ENCODE measurements at places on chromosomes 4 and X. TPM values are rescaled to one million over a fixed set of nuclear protein-coding genes. Genes with fewer than 3 reads are reported as not detected.
A peak's percentile ranks its signal among the peaks of the same experiment; 100 is the strongest.

Gene CT47B1
- not detected for total RNA-seq

Gene FAM47A
- total RNA-seq: not detected

Gene ASB5
- not detected for total RNA-seq

Gene TCEAL7
- total RNA-seq: not detected

Gene MAD2L1
- 1.5 TPM for total RNA-seq

Gene HS3ST1
- total RNA-seq: 0.32 TPM

Gene PCDH7
- 2.2 TPM for total RNA-seq

Gene RASL11B
- total RNA-seq: 0.32 TPM

DNA sequence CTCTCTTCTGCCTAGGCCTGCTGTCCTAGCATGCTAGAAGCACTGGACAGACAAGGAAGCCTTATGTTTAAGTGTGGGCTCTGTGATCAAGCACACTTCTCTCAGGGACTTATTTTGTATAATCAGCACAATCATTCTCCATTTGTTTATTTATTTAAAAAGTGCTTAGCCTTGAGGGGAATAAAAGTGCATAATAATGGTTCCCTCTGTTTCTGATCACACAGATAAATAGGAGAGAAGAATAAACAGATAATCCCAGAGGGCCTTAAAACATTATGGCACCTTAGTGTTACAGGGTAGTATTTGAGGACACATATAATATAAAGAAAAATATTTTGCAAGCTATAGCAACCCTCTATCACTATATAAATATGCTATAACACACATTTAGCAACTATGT lies 146.5 kb downstream of the UNC5C start:
- H3K36me3 ChIP-seq: no peaks in the 10 kb centered on the region
- no peaks in the 10 kb centered on the region for H3K27me3 ChIP-seq
- no peak for DNase-seq
- no peak overlapping the region for H3K27ac ChIP-seq
- no peaks in the 10 kb centered on the region for H3K4me1 ChIP-seq

- no peaks in the 10 kb centered on the region for H3K36me3 ChIP-seq
- DNase-seq: no peak
- no peaks in the 10 kb centered on the region for H3K4me1 ChIP-seq
- no peaks in the 10 kb centered on the region for H3K27me3 ChIP-seq
Observed at GRCh38 chrX:69050051-69050765, 115.0 kb downstream of the PJA1 start.

DNA sequence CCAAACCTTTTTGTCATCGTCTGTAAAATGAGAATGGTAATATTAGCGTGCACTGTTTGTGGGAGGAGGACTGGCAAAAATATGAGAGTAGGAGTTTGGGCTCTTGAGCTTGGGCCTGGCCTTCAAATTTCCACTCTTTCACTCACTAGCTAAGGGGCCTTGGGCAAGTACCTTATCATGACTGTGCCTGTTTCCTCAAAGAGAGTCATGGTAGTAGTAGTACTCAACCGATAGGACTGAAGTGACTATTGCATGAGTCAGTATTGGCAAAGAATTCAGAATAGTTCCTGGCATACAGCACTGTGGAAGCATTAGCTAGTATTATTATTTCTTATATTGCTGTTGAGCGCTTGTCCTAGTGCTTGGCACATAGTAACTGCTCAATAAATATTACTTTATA lies 16.0 kb upstream of the RBM3 start:
- H3K4me1 ChIP-seq: no peaks in the 10 kb centered on the region
- DNase-seq: no peak
- no peak overlapping the region for H3K4me3 ChIP-seq
- H3K36me3 ChIP-seq: no peaks in the 10 kb centered on the region

GRCh38 chr4:100428051-100428450 lies 89.8 kb downstream of the EMCN start:
- H3K27ac ChIP-seq: no peak overlapping the region
- H3K4me3 ChIP-seq: no peak overlapping the region
- DNase-seq: no peak
- no peaks in the 10 kb centered on the region for H3K27me3 ChIP-seq
- no peaks in the 10 kb centered on the region for H3K4me1 ChIP-seq

GRCh38 chrX:8036914-8037313 lies 109.7 kb upstream of the PNPLA4 start:
- no peak overlapping the region for H3K4me3 ChIP-seq
- H3K27me3 ChIP-seq: no peaks in the 10 kb centered on the region
- H3K27ac ChIP-seq: no peak overlapping the region

- no peaks in the 10 kb centered on the region for H3K27me3 ChIP-seq
- H3K4me1 ChIP-seq: no peaks in the 10 kb centered on the region
- H3K4me3 ChIP-seq: no peak overlapping the region
- H3K36me3 ChIP-seq: no peaks in the 10 kb centered on the region
- no peak for DNase-seq
Observed at GRCh38 chr4:109164011-109164410, 138.4 kb downstream of the COL25A1 start.

- H3K4me3 ChIP-seq: no peak overlapping the region
- DNase-seq: peak; percentile 13
- H3K27ac ChIP-seq: no peak overlapping the region
- H3K36me3 ChIP-seq: no peaks in the 10 kb centered on the region
- no peaks in the 10 kb centered on the region for H3K27me3 ChIP-seq
Observed at GRCh38 chr4:129822701-129823100, 726.7 kb downstream of the C4orf33 start.

- no peaks in the 10 kb centered on the region for H3K36me3 ChIP-seq
- no peak overlapping the region for H3K27ac ChIP-seq
- no peak overlapping the region for H3K4me3 ChIP-seq
- no peaks in the 10 kb centered on the region for H3K4me1 ChIP-seq
- H3K27me3 ChIP-seq: no peaks in the 10 kb centered on the region
Observed at GRCh38 chrX:144896323-144896722, 351.0 kb upstream of the SPANXN1 start.

GRCh38 chrX:137031517-137032340 lies 2.1 kb downstream of the GPR101 start:
- peak overlapping the region; percentile 23 for H3K4me3 ChIP-seq
- no peaks in the 10 kb centered on the region for H3K27me3 ChIP-seq
- no peaks in the 10 kb centered on the region for H3K36me3 ChIP-seq
- DNase-seq: peak; percentile 41
- H3K4me1 ChIP-seq: peaks cover 10% of the 10 kb centered on the region

- DNase-seq: no peak
- no peaks in the 10 kb centered on the region for H3K27me3 ChIP-seq
- H3K36me3 ChIP-seq: no peaks in the 10 kb centered on the region
- H3K27ac ChIP-seq: no peak overlapping the region
Observed at GRCh38 chr4:140117947-140118346, 36.0 kb downstream of the MAML3 start.

GRCh38 chr4:149986917-149987316 lies 91.3 kb upstream of the DCLK2 start:
- no peaks in the 10 kb centered on the region for H3K36me3 ChIP-seq
- H3K4me3 ChIP-seq: no peak overlapping the region
- H3K4me1 ChIP-seq: no peaks in the 10 kb centered on the region
- no peaks in the 10 kb centered on the region for H3K27me3 ChIP-seq

- no peak overlapping the region for H3K27ac ChIP-seq
- no peak for DNase-seq
- H3K4me1 ChIP-seq: no peaks in the 10 kb centered on the region
- no peaks in the 10 kb centered on the region for H3K27me3 ChIP-seq
- H3K4me3 ChIP-seq: peak overlapping the region; percentile 85
Observed at GRCh38 chrX:53223068-53223693, 1.8 kb downstream of the KDM5C start.

GRCh38 chr4:1196421-1197183 lies 24.2 kb upstream of the SPON2 start:
- H3K4me1 ChIP-seq: peaks cover 17% of the 10 kb centered on the region
- no peak overlapping the region for H3K4me3 ChIP-seq
- H3K27ac ChIP-seq: no peak overlapping the region
- H3K36me3 ChIP-seq: no peaks in the 10 kb centered on the region

DNA sequence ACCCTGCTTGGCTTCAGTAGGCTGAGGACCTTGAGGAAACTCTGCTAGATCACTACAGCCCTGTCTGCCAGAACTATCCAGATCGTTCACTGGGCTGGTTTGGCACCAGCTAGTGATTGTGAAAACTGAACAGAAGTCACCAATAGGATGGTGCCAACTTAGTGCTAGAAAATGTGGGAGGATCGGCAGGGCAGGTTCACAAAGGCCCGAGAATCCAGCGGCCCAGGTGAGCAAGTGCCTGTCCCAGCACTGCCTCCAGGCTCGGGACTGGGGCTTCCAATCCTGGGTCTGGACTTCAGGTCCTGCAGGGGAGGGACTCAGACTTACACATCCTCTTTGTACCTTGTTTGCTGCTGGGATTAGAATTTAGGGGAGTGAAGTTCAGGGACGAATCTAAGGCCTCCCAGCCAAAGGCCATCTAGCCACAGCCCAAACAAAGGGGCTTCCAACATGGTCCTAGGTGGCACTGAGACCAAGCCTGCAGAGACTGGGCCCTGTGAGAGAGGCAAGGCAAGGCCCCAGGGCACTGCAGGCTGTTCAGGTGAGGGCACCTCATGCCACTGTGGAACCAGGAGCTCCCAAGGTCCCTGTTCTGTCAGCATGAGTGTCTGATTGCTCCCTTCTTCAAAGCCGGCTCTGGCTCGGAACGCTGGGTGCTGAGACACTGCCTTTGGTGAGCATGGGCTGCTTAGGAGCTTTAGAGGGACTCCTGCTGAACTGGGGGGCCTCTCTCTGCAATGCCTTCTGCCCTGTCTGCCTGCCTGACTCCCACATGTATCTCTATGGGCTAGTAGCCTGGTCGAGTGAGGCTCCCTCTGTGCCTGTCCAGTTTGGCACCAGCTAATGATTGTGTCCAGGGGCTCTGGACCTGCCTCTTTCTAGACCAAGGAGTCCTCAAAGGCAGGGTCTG lies 20.7 kb upstream of the ZNF185 start:
- no peaks in the 10 kb centered on the region for H3K4me1 ChIP-seq
- no peak overlapping the region for H3K4me3 ChIP-seq
- no peaks in the 10 kb centered on the region for H3K27me3 ChIP-seq
- no peak overlapping the region for H3K27ac ChIP-seq
